ENCODE measurements at places on chromosomes 13 and 19.

- no peak for DNase-seq
Measured at GRCh38 chr13:30735872-30736175, 481 bp downstream of the ALOX5AP start.

DNA sequence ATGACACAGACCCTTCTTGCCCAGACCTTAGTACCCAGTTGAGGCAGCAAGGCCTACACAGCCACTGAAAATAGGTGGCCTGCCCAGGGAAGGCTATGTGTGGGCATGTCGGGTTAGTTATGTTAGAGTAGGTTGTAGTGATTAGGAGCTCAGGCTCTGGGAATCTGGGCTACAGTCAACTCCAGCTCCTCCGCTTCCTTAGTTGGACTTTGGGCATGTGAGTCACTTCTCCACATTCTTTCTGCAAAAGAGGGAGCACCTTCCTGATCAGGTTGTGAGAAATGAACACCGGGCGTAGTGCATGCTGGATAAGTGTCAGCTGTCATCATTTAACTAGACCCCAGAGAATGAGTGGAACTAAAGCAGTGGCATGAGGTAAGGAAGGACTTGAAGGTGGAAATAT is 64.8 kb downstream of the ARHGAP35 start:
- DNase-seq, result no peak

- DNase-seq, result no peak
Measured at GRCh38 chr19:6412447-6413091, 12.0 kb downstream of the KHSRP start.

- no peak for DNase-seq
Measured at GRCh38 chr19:15398501-15399233, 19.1 kb upstream of the AKAP8 start.

DNA sequence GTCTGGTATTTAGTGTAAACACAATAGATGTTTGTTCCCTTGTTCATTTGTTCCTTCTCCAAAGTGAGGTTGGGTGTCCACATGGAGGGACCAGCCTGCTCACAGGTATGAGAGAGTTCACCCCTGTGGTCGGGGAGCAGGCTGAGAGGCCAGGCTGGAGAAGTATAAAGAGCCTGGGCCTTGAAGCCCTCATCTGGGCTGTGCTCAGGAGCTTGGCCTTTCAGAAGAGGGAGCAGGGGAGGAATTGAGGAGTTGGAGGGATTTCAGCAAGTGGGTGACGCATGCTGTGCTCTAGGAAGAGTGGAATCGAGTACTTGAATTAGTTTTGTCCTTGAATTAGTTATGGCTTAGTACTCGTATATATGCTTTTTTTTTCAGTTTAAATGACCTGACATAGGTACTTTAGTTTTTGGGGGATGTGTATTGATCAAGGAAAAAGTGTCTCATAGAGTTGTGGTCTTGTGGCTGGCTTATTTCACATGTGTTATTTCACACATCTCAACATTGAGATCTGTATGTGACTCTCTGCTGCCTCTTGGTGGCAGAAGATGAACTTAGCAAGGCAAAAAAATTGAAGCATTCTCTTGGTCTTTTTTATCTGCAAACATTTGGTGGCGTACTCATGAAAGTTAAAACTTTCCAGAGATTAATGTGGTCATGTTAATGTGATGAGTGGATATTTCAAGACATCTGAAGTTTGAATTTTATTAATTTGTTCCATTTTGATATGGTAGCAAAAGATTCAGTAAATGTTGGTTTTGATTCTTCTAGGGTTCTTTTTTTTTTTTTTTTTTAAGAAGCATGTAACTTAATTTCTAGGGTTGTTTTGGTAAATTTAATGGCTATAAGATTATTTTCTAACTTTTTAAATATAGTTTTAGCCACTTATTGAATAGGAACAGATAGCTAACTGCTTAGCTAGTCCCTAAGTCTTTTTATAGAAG is 54.3 kb downstream of the SLAIN1 start:
- peak; percentile 44 for DNase-seq

- no peak for DNase-seq
Measured at GRCh38 chr13:109773276-109773675, 13.1 kb downstream of the IRS2 start.

DNA sequence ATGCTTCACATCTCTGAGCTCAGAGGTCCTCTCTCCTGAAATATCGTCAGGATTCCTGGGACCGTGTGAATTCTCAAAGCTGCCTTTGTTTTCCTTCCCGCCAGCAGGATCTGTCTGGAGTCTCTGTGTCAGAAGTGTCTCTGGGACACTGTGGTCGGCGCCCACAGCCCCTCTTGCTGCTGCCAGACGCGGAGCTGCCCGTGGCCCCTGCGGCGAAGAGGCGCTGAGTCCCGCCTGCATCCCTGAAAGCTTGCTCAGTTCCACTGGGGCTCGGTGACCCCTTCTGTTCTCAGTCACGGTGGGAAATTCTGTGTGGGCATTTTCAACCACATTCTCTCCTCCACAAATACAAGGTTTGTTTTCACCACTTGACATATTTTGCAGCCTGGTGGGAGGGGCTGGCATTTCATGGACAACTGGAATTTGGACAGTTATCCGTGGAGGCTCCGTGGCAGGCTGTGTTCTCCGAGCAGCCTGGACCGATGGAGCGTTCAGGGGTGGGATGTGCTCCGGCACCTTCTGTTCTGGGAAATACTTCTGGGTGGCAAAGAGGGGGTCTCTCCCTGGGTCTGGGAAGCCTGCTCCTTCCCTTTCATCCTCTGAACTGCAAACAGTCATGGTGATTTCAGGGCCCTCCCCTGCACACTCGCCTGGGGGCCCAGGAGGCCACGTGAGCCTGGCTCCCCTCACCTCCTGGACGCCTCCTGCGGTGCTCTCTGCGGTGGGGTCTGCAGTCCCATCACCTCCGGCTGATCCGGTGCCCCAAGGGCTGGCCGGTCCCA is 42.6 kb upstream of the GRTP1 start:
- DNase-seq, result no peak

DNA sequence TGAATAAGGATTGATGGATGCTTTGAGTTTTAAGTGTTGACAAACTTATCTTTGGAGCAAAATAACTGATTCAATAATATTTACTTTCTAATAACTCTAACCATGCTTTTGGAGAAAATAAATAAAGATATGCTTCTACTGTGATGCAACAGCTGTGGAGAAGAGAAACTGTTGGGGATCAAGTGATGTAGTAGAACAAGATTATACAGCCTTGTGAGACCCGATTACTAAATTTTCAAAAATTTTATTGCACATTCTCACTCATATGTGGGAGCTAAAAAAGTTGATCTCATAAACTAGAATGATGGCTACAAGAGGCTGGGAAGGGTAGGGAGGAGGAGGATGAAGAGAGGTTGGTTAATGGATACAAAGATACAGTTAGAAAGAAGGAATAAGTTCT is 85.5 kb upstream of the OXGR1 start:
- DNase-seq, result no peak

- no peak for DNase-seq
Measured at GRCh38 chr19:4009990-4010807, 2.7 kb downstream of the PIAS4 start.

- DNase-seq, result no peak
Measured at GRCh38 chr19:29927944-29928625, 14.0 kb upstream of the URI1 start.
